AG04449 (cell line): ENCODE measurements at places on chromosomes 16 and 17.

DNA sequence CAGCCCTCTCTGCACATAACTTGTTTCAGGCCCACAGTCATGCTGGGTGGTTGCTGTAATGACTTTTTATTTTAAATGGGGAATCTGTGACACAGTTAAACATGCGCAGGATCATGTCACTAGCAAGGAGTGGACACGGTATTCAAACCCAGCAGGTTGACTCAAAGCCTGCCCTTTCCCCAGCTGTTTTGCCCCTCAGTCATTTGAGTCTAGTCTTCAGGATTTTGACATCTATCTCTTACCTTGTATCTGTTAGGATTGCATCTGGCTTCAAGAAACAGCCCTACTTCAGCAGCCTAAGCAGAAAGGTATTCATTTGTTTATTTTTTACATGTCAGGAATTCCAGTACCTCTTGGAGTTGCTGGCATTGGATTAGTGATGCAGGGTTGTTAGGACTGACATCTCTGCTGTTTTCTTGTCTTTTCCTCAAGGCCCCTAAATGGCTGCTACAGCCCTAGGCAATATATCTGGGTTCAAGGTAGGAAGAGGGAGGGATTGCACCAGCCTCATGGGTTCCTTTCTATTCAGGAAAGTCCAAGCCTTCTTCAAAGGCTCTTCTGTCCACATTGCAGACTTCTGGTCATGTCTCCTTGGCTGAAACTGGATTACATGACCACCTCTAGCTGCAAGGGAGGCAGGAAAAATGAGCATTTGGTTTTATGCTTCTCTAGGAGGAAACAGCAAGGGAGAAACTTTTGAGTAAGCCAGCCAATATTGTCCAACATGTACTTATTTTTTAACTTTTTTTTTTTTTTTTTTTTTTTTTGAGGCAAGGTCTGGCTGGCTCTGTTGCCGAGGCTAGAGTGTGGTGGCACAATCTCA lies 22.8 kb downstream of the ABCC1 start:
- DNase-seq, result no peak

- DNase-seq, result no peak
These were observed 1.3 kb downstream of the KIAA0513 start for GRCh38 chr16:85028685-85029407.

DNA sequence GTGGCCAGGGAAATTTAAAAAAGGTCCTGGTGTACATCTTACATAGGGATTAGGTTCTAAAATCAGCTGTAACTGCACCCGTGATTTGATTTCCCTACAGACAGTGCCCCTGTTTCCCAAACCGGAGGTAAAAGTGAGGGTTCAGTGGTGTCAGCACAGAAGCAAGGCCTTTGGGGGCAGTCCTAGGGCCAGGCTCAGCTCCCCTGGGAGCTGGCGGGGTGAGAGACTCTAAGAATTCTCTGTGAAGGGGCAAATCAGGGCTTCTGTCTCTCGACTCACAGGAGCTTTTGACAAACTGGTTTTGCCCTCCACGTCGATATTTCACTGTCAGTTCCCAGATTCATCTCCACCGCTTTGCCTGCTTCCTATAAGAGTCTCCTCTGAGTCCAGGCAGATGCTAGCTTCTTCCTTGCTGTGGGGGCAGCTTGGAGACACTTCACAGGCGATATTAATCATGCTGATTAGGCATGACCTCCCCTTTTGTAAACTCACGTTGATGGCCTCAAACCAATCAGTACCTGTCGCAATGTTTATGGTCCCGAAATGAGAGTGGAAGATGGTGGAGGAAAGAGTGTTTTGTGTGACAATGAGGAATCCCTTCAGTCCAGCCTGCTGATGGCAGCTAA lies 234.2 kb upstream of the TOX3 start:
- no peak for DNase-seq

GRCh38 chr17:6853764-6854442 lies 22.4 kb upstream of the TEKT1 start:
- DNase-seq, result no peak

GRCh38 chr16:55555436-55555835 lies 11.0 kb upstream of the CAPNS2 start:
- no peak for DNase-seq

DNA sequence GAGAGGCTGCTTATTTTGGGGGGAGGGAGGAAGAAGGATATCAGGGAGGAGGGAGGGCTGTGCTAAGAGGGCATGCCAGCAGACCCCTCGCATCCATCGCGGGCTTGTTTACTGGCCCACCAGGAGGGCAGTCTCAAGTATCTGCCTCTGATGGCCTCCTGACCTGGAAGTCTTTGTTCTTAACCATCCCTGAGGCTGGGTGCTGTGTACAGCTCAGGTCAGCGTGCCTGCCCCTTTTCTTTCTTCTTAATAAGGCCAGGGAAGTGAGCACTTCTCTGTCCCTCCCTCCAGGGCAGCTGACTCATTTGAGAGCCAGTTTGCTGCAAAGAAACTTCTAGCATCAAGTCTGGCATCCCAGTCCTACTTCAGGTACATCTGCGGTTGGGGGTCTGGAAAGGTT lies 157.0 kb downstream of the CCDC182 start:
- no peak for DNase-seq

DNA sequence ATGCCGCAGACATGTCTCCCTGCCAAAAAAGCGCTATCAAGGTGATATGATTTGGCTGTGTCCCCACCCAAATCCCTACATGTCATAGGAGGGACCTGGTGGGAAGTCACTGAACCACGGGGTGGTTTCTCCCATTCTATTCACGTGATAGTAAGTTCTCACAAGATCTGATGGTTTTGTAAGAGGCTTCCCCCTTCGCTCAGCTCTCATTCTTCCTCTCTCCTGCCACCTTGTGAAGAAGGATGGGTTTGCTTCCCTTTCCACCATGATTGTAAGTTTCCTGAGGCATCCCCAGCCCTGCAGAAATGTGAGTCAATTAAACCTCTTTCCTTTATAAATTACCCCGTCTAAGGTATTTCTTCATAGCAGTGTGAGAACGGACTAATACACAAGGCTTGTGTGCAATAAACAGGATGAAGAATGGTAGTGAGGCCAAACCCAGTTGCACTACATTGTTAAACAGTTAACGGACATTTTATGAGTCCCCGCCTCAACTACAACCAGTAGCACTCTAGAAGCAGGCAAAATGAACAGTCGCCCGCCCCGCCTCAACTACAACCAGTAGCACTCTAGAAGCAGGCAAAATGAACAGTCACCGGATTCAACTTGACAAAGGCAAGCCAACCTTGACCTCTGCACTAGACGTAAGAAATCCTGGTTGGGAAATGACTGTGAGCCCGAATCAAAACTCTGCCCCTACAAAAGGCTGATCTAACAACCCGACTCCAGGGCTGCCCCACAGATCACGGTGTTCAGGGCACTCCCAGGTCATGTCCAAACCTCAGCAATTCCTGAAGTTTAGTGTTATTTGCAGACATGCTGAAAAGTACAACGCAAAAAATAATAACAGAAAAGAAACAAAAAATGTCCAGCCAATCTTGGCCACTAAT lies 26.3 kb downstream of the VPS53 start:
- DNase-seq, result no peak

DNA sequence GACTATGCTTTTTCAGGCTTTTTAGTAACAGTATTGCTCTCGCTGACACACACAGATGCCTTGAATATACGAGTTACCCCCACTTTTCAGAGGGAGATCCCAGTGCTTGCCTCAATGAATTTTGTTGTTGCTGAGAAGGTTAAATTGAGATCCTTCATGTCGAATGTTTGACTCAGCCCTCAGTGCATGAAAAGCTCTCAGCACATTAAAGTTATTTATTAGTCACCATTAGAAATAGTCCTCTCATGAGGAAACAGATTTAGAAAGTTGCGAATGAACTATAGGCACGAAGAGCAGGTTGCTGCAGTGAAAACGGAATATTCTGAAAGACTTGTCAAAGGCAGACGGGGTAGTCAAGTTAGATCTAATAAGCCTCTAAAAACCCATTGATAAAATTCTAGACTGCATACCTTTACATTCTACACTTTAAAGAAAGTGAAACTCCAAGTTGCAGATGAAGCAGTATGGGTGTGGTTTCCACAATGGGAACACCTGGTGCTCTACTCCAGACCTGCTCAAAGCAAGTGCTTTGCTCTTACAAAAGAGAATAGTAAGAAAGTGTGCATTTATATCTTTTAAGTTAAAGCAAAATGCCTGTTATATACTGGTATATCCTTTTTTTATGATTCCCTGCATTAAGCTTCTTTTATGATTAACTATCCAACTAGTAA lies 238.1 kb downstream of the MAF start:
- DNase-seq, result no peak

DNA sequence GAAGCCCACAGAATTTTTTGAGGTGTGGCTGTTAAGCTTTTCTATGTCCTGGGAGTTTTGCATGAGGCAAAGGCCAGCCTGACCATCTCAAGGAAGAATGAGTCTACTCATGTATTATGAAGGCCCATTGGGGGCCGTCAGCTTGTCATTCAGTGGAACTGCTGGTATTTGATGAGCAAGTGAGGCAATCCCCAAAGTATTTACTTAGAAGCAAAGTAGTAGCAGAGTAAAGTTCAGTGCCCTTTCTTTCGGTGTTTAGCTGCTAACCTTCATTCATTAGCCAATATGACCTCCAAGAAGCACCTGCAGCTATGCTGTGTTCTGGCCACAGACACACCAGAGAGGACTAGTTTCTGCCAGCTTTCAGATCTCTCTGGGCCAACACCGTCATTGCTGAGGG lies 80.2 kb downstream of the RPA1 start:
- no peak for DNase-seq

- no peak for DNase-seq
These were observed 56.6 kb upstream of the NLK start for GRCh38 chr17:27985736-27986399.

- DNase-seq, result no peak
These were observed 6.6 kb upstream of the GLIS2 start for GRCh38 chr16:4309102-4309832.

GRCh38 chr16:2719328-2720063 lies 528 bp downstream of the PRSS27 start:
- DNase-seq, result no peak

DNA sequence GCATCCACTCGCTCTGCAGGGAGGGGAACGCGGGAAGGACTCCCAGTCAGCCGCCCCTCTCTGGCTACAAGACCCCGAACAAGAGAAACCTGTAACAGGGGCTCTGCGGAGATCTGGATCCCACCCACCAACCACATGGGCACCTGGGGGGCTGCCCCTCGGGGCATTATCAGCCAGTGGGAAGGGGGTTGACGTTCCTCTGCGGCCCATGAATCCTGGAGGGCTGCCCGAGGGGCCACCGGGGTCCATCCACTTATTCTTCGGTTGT lies 1.8 kb upstream of the PCGF2 start:
- DNase-seq, result no peak

DNA sequence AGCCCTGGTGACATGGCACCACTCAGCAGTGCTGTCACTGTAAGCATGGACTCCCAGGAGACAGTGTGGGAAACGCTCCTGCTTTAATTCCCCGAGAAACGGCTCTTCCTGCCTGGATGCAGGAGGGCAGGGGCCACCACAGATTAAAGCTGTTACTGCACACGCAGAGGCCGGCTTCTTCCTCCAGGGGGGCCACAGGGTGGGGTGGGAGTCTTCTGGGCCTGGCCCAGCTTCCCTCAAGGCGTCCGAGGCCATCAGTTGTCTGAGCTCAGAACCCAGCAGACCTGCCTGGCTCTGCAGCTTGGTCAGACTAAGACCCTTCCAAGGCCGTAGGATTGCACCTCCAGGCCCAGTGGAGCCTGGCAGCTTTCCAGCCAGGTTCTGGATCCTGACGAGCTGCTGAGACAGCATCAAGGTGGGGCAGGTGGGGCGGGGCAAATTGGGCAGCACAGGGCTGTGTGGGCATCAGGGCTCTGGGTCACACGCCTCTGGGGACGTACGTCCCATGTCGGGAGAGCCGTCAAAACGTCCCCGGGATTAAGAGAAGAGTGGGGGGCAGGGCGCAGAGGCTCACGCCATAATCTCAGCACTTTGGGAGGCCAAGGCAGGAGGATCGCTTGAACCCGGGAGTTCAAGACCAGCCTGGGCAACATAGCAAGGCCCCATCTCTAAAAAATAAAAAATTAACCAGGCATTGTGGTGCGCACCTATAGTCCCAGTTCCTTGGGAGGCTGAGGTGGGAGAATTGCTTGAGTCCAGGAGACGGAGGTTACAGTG lies 5.0 kb upstream of the CAPN15 start:
- no peak for DNase-seq

GRCh38 chr16:28964072-28964471 lies 10.5 kb upstream of the SPNS1 start:
- no peak for DNase-seq

- DNase-seq, result no peak
These were observed 16.3 kb upstream of the MYO15B start for GRCh38 chr17:75571197-75571884.

- DNase-seq, result no peak
These were observed 87.5 kb downstream of the ASIC2 start for GRCh38 chr17:33205552-33205951.

- DNase-seq, result no peak
These were observed 6.9 kb upstream of the CD300LD start for GRCh38 chr17:74599023-74599399.

- no peak for DNase-seq
These were observed 156.8 kb upstream of the CDH13 start for GRCh38 chr16:82470016-82470415.

- DNase-seq, result no peak
These were observed 58.4 kb downstream of the TMEM100 start for GRCh38 chr17:55664287-55664686.

DNA sequence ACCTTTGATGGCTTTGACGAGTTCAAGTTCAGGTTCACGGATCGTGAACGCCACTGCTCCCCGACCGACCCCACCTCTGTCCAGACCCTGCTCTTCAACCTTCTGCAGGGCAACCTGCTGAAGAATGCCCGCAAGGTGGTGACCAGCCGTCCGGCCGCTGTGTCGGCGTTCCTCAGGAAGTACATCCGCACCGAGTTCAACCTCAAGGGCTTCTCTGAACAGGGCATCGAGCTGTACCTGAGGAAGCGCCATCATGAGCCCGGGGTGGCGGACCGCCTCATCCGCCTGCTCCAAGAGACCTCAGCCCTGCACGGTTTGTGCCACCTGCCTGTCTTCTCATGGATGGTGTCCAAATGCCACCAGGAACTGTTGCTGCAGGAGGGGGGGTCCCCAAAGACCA lies 17.6 kb downstream of the NOD2 start:
- no peak for DNase-seq

DNA sequence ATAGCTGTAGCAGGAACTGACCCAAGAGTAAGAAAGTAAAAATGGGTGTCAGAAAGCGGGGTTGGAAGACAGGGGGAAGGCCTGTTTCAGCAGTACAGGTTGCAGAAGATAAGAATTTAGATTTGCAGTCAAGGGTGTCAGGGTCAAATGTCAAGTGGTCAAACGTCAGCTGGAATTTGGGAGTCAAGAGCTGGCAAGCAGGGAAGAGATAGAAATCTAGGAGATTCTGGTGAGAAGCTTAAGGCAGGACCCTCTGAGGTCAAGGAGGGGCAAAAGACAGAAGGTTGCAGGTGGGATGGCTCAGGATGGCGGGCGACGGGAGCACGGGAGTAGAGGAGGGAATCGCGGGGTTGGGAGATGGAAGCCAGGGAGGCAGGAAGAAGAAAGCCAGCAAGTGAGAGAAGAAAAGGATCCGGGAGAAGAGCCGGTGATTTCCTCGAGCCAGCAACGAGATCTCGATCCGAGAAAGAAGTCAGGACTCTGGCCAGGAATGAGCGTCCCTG lies 335 bp downstream of the SLC25A35 start:
- no peak for DNase-seq

GRCh38 chr17:41519501-41520224 lies 973 bp upstream of the KRT15 start:
- DNase-seq, result no peak

GRCh38 chr17:7323731-7324437 lies 5.3 kb downstream of the NEURL4 start:
- no peak for DNase-seq
